Activated naive CD4-positive, alpha-beta T cell treated with anti-CD3 and anti-CD28 coated beads for 36 hours (primary cell): ENCODE measurements at places on chromosomes 11 and 22. TPM values are rescaled to one million over a fixed set of nuclear protein-coding genes. Genes with fewer than 3 reads are reported as not detected.

GRCh38 chr11:28713850-28714249 lies 605.7 kb downstream of the METTL15 start:
- no peak overlapping the region for H3K4me3 ChIP-seq
- no peaks in the 10 kb centered on the region for H3K36me3 ChIP-seq
- H3K4me1 ChIP-seq = no peaks in the 10 kb centered on the region

DNA sequence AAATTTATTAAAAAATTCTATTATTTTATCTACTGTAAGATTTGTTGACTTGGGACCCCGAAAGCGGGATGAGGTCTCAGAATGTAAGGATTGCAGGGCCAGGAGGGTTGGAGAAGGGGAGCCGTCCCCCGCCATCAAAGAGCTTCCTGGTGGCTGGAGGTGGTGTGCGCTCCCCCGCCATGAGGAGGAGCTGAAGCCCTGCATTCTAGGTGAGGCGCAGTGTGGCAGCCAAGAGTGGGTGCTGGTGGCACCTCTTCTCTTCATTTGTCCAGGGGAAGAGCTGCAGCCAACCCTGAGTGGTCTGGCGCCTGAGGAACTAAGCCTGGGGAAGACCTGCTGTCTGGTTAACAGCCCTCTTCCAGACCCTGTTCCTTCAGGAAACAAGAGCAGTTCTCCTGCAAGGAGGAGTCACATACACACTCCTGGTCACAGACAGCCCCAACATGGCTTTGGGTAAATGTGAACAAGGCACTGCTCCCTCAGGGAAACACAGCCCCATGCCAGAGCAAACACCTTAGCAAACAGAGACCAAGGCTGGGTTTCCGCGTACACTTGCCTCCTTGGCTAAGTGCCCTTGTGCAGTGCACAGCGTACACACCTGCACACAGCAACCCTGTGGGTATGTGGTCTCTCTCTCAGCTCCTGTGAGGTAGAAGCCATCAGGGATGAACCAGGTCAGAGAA lies 17.3 kb downstream of the RTN4RL2 start:
- peaks cover 16% of the 10 kb centered on the region for H3K27me3 ChIP-seq
- DNase-seq = no peak
- H3K27ac ChIP-seq = no peak overlapping the region
- no peak overlapping the region for H3K4me3 ChIP-seq
- peaks cover 34% of the 10 kb centered on the region for H3K4me1 ChIP-seq
- H3K36me3 ChIP-seq = no peaks in the 10 kb centered on the region

MS4A7 gene
- not detected for total RNA-seq

GRCh38 chr11:70032470-70032795 lies 45.7 kb upstream of the ANO1 start:
- H3K36me3 ChIP-seq = no peaks in the 10 kb centered on the region
- DNase-seq = no peak
- no peak overlapping the region for H3K4me3 ChIP-seq
- H3K27me3 ChIP-seq = peaks cover 13% of the 10 kb centered on the region
- no peaks in the 10 kb centered on the region for H3K4me1 ChIP-seq
- no peak overlapping the region for H3K27ac ChIP-seq

GRCh38 chr11:14539982-14540421 lies 19.8 kb upstream of the PSMA1 start:
- H3K27ac ChIP-seq = no peak overlapping the region
- H3K36me3 ChIP-seq = peaks cover 2% of the 10 kb centered on the region
- no peak overlapping the region for H3K4me3 ChIP-seq

- no peaks in the 10 kb centered on the region for H3K36me3 ChIP-seq
- no peak overlapping the region for H3K4me3 ChIP-seq
- no peak for DNase-seq
- H3K4me1 ChIP-seq = no peaks in the 10 kb centered on the region
- H3K27me3 ChIP-seq = peaks cover 5% of the 10 kb centered on the region
These were observed 31.2 kb downstream of the ARHGAP8 start for GRCh38 chr22:44783581-44783980.

DNA sequence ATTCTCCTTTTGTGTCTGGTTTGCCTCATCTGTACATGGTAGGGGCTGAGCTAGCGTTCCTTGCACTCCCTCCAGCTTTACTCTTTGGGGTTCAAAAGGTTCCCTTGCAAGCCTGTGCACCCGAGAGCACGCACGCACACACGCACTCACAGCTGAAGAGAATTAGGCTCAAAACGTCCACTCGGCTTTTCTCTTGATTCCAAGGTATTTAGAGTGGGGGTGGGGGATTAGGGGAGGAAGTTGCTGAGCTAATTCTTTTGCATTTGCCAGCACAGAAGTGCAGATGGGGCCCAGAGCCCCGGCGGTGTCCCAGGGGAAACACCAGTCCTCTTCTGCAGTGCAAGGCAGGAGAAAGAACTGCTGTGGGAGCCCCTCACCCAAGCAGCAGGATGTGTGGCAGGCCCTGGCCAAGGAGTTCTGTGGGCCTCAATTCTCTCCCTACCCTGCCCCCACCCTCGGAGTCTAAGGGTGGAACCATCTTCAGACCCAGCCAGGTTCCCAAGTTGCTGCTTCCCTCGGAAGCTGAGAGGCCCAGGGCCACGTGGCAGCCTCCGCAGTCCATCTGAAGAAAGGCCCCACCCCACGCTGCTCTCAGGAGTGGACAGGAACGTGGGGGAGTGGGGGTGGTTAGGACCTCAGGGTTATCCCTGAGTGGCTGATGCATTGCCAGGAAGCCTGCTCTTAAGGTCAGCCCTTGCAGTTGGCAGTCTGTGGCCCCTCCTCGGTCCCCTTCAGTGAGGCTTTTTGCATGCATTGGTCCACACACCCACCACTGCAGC lies 3.8 kb upstream of the KCNQ1OT1 start:
- H3K4me3 ChIP-seq = no peak overlapping the region
- H3K27ac ChIP-seq = no peak overlapping the region
- peaks cover 4% of the 10 kb centered on the region for H3K4me1 ChIP-seq
- H3K27me3 ChIP-seq = no peaks in the 10 kb centered on the region
- no peak for DNase-seq

SLC29A2 gene
- total RNA-seq = 7.4 TPM

GRCh38 chr11:35804451-35805040 lies 139.3 kb upstream of the LDLRAD3 start:
- H3K27me3 ChIP-seq = no peaks in the 10 kb centered on the region
- no peak overlapping the region for H3K27ac ChIP-seq
- no peak overlapping the region for H3K4me3 ChIP-seq

GRCh38 chr22:22069450-22070370 lies 87.1 kb upstream of the TOP3B start:
- no peak overlapping the region for H3K27ac ChIP-seq
- peaks cover 7% of the 10 kb centered on the region for H3K27me3 ChIP-seq
- H3K36me3 ChIP-seq = no peaks in the 10 kb centered on the region

GRCh38 chr22:19745155-19746101 lies 15.2 kb upstream of the TBX1 start:
- H3K4me1 ChIP-seq = no peaks in the 10 kb centered on the region
- H3K27ac ChIP-seq = no peak overlapping the region
- no peak overlapping the region for H3K4me3 ChIP-seq
- no peaks in the 10 kb centered on the region for H3K27me3 ChIP-seq
- DNase-seq = no peak
